NT2/D1 (cell line): ENCODE measurements at places on chromosomes 7 and 10.

GRCh38 chr7:1553512-1554210 lies 2.3 kb downstream of the TMEM184A start:
- no peak for DNase-seq

- DNase-seq: no peak
These were observed 330.9 kb downstream of the GFRA1 start for GRCh38 chr10:115942101-115942500.

DNA sequence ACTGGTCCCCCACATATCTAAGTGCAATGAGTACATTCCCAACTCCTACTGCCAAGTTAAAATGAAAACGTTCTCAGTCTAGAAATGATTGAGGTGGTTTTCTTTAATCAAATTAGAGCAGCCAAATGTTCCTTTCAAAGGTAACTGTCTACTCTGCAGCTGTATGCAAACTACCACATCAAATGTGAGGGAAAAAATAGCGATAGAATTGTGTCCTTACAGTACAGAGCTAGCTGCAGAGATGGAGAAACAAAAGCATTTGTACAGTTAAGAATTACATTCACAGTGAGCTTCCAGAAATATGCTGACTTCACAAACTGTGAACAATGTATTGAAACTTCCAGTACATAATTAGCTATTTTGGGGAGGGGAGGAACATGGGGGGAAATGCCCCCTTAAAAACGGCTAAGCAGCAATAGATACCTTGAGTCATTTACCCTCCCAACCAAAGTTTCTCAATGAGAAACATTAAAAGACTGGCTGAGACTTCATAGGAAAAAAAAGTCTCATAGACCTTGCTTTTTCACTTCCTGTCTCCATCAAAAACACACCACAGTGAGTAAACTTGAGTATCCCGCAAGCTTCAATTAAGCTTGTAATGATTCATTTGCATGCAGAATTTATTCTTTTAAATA lies 22.9 kb downstream of the CDK6 start:
- no peak for DNase-seq

DNA sequence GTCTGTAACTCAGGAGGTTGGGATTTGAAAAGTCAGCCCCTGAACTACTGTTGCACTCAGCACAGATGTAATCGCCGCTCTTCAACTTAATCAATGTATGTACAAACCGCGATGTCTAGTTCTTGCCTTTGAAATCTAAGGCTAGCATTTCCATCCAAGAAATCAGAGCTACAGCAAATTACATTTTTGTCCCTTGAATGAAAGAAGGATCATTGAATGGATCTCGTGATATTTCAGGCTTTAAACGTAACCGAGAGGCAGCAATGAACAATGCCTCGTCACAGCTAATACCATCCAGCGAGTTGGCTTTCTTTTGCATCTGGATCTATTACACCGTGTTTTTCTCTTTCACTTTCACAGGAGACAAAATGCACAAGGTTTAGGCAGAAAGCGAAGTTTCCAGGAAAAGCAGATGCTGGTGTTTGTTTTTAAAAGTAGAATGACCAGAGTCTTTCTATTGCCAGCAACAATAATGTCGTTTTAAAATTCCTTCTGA lies 5.5 kb downstream of the SKIDA1 start:
- DNase-seq: no peak

- DNase-seq: no peak
These were observed 252.8 kb downstream of the ELFN1 start for GRCh38 chr7:1922870-1923236.

- no peak for DNase-seq
These were observed 12.6 kb upstream of the GSDME start for GRCh38 chr7:24769851-24770250.

GRCh38 chr7:4191046-4191445 lies 491.0 kb upstream of the FOXK1 start:
- no peak for DNase-seq

DNA sequence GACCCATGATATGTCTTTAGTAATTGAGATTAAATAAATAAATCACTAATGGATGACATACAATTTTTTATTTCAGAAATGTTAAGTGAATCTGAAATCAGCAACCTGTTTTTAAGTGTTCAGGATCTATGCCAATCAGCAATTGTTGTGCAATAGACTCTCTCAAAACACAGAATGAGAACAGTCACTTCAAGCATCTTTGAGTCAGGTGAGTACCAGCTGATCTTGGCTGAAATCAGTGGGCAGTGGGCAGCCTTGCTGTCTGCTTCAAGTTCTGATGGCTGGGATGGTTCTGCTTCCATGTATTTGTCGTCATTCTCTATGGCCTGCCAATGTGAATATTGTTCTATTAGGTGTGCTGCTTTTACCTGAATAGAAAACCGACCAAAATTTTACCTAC lies 82.3 kb upstream of the NRG3 start:
- no peak for DNase-seq

- DNase-seq: no peak
These were observed 153.6 kb downstream of the SEMA3D start for GRCh38 chr7:85033263-85033662.

DNA sequence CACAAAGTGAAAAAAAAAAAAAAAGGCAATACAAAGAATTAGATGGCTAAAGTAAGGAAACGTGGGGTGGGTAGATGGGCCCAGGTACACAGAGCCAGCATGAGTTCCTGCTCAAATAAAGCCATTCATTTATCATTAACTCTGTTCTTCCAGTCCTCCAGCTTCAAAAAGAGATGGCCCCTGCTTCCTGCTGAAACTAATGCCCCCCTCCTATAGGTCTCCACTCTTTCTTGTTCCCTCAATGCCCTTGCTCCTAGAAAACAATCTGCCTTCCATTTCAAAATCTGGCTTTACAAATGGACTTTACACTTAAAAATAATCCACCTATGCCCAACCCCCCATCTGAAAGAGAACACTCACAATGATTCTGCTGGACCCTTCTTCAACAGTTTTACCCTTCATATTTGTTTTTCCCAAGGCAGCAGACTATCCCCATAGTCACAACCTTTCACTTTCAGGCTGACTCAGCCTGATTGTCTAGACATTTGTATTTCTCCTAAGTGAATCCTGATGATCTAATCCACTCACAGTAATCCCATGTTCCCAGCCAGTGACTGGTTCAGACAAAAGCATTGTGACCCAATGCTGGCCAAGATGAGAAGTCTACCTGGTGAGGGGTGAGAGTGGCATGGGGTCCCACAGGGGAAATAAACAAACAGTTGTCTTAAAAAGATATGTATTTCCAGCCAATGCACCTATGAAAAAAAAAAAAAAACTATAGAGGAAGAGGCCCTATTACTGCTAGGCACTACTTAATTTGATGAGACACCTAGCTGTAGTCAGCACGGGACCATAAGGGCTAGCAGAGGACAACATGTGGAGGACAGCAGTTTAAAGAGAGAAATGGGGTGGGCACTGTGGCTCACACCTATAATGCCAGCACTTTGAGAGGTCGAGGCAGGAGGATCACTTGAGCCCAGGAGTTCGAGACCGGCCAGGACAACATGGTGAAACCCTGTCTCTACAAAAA lies 74.6 kb upstream of the GRID1 start:
- no peak for DNase-seq

- no peak for DNase-seq
These were observed 4.2 kb downstream of the SMARCD3 start for GRCh38 chr7:151244196-151244840.

DNA sequence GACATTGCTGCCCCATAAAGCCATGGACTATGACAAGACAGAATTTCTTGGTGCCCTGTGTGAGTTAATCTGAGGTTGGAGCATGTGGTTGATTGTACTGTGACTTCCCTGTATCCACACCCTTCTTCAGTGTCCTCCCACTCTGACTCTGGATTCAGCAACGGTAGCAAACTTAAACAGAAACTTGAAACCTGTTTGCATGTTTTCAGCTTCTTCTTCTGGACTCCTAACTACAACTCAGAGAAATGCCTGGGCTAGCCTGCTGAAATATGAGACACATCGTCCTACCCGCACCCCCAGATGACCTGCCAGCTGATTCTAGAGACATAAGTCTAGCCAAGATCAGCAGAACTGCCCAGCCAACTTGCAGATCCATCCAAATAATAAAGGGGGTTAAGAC lies 78.4 kb downstream of the IPMK start:
- DNase-seq: no peak

GRCh38 chr10:12412666-12413368 lies 63.5 kb downstream of the CAMK1D start:
- no peak for DNase-seq

DNA sequence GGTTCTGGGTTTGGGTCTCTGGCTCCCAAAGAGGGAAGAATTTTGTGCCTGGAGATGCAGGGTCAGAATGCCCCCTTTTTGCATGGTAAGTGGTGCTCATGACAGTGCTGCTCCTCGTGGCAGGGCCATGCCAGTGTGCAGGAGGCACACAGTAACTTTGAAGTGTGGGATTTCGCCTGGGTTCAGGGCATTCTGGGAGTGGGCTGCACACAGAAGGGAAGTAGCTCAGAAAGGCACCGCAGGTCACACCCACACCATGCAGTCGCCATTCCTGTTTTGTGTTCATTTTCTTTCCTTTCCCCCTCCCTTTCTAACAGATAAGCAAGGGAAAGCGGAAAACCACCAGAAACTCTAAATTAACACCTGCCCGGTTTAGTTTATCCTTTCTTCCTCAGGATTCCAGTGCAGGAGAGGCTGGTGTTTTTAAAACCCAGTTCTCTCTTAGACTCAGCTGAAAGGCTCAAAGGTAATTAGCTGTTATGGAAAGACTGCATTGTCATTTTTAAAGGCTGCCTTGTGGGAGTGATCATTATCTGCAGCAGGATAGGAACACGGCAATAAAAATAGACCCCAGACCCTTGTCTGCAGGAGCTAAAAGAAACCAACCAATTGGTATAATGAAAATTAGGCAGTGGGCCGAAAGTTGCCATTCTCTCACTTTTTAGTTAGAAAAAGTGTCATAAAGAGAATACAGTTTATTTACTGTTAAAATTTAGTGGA lies 50.2 kb downstream of the EEPD1 start:
- DNase-seq: no peak

GRCh38 chr10:14879124-14879927 lies 660 bp downstream of the SUV39H2 start:
- no peak for DNase-seq

DNA sequence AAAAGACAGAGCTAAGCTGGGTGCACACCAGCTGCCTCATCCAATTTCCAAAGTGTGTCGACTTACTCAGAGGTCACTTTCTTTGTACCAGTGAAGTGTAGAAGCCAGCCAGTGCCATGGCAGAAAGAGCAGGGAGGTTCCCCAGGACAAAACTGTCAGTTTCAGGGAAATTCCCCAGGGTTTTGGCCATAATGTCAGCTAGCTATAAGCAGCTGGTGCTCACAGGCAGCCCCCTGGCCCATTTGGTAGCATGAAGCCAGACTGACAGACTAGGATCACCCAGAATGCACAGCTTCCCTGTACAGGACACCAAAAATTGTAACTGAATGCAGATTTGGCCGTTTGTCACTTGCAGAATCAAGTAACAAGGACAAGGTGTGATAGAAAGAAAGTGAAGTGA lies 28.6 kb downstream of the MRPL32 start:
- DNase-seq: no peak

DNA sequence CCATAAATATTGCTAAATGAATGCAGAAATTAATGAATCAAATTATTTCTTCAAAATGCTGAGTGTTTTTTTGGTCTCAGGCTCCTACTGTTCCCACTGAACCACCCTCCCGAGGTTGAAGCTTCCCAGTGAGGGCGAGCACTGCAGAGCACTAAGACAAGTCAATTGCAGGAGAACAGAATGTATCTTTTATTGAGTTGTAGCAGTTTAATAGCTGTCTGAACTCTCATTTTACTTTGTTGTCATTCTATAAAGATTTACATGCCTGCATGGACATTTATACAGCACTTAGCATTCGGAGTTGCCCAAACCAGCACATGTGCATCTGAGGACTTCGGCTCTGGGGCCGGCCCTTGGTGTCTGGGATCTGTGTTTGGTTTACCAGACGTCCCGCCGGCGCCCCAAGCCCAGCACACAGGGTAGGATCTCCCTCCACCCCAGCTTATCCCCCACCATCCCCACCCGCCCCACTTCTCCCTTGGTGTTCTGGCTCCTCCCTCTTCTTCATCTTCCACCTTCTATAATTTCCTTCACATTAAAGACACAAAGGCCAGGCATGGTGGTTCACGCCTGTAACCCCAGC lies 211.0 kb upstream of the SH2B2 start:
- no peak for DNase-seq

DNA sequence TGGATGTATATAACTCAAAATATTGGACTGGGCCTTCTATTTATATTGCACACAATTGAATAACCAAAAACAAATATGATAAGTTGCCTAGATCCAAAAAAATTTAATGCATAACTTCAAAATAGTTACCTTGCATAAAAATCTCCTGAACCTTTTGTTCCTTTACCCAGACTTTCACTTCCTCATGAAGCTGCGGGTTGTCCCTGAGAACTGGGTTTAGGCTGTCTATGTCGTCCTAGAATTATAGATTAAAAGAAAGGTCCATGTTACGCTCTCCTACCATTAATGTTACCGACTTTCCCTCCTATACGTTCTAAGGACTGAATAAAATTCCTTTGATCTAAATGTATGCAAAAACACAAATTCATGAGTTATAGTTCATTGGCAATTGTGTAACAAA lies 86.6 kb downstream of the NRBF2 start:
- DNase-seq: no peak

DNA sequence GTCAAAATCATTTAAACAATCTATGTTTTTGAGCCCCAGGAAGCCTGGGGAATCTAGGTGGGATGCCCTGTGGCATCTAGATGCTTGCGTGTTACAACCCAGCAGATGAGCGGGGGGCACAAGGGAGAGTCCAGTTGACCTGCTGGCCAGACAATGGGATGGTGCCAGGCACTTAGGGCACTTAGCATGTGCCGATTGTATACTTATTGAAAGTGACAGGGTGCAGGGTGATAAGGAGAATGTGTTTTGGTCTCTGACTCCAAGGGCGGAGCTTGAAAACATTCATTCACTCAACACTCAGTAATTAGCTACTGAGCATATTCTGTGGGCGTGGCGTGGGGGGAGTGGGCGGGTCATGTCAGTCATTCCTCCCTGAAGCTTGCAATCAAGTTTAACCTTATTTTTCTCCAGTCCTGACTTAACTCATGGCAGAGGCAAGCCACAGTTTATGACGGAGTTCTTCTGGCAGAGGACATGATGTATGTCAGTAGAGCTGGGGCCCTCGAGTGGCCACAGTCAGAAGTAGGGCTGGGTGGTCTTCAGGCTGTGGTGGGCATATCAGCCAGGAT lies 115.1 kb downstream of the PRKCQ start:
- no peak for DNase-seq

DNA sequence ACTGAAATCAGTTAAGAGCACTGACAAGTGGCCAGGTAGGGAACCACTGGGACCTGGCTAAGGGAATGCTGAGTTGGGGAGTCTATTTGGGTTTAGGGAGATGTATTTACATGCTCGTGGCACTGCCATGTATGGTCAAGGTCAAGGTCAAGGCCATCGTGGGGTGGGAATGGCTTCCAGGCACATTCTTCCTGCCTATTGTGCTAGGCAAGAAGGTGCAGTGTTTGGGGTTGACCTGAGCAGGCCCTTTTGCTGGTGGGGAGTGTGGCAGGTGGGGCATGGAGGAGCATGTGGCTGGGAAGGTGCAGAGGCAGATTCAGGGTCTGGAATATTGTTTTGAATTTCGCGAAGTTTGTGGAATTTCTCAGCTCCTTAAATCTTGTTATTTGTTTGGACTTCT lies 17.8 kb downstream of the FAM241B start:
- no peak for DNase-seq

- no peak for DNase-seq
These were observed 46.1 kb upstream of the APBB1IP start for GRCh38 chr10:26391701-26392695.
